Lung (tissue), 17 donors: ENCODE measurements at places on chromosomes 11 and 22. TPM values are rescaled to one million over a fixed set of nuclear protein-coding genes. Genes with fewer than 3 reads are reported as not detected.

The CSNK2A3 gene
- 3.7 TPM for total RNA-seq

The IGLL1 gene
- total RNA-seq = 0.28 TPM

The DEFB131B gene
- total RNA-seq = not detected

The KIAA0930 gene
- 67.3 TPM for total RNA-seq
